ENCODE measurements at places on chromosomes 5 and 9.

DNA sequence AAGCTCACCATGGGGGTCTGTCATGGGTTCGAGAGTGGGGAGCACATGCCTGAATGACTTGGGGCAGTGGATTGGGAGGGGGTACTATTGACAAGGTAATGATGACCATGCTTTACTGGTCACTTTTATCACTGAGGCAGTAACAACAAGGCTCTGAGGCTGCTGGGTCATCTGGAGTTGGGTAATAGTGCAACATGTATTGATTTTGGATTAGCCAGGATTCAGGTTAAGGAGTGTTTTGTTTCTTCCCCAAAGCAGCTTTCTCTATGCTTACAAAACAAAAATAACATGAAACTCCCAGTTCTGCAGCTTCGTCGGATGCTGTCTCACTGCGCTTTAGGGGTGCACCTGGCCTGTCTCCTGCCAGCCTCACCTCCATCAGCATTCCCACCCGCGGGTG lies 155.3 kb downstream of the GADD45G start:
- no peak for DNase-seq

DNA sequence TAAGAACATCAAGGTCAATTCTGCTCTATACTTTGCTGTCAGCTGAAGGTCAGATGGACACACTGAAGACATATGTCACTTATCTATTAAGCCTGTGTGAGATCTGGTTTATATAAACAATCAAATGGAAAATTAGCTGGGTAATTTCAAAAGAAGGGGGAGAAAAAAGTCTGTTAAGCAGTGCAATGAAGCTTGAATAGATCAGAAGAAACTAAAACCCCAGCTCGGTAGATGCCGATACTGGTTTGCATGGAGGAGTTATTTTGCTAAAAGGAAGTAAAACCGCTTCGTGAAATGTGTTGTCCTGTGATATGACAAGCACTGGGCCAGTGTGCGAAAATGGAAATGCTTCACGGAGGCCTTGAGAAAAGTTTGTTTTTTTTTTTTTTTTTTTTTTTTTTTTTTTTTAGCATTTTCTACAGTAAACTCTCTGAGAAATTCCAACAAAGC lies 148.8 kb downstream of the MEF2C start:
- DNase-seq = peak; percentile 98

DNA sequence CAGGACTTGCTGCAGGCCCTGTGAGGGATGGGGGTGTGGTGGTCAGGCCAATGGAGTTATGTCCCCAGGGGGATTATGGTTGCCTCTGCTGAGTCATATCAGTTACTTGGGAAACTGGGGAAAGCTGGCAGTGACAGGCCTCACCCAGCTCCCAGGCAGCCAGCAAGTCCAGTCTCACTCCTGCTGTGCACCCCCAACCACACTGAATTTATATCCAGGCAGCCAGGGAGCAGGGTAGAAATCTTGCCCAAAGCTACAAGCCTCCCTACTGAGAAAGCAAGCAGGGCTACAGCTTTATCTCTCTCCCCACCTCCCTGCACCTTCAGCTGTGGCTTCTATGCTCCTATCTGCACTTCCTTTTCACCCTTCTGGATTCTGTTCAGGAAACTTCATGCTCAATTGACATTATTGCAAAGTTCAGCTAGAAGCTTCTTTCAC lies 2076.0 kb upstream of the CDH9 start:
- DNase-seq = no peak

- peak; percentile 67 for DNase-seq
Measured at GRCh38 chr9:68844631-68845612, 139.9 kb downstream of the PIP5K1B start.

DNA sequence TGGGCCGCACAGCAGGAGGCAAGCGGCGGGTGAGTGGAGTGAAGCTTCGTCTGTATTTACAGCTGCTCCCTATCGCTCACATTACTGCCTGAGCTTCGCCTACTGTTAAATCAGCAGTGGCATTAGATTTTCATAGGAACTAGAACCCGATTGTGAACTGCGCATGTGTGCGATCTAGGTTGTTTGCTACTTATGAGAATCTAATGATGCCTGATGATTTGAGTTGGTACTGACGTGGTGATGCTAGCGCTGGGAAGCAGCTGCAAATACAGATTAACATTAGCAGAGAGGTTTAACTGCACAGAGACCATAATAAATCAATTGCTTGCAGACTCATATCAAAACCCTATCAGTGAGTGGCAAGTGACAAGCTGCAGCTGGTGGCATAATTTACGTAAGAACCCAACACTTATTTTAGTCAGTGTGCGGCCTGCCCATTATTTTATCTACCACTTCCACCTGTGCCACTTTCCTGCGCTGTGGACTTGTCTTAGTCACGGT lies 133.4 kb upstream of the CDH9 start:
- DNase-seq = peak; percentile 99

GRCh38 chr5:152105085-152105484 lies 180.4 kb upstream of the GLRA1 start:
- DNase-seq = no peak

DNA sequence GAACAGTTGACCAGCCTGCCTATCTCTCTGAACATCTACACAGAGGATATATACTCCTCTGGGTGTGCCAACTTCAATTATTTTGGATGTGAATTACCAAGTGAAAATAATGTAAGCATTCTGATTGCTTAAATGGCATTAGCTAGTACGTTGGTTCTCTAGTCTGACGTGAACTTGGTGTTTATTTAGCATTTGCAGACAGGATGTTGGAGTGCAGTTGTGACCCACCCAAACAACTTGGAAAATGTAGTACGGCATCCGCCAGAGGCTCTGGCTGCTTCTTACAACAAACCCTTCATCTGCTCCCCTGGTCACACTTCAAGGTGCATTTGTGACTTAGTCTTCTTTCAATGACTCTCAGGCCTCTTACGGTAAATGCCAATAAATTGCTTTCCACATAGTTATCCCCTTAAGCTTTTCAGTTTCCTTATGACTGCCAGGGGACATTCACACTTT lies 616.6 kb downstream of the PDE4D start:
- DNase-seq = no peak

DNA sequence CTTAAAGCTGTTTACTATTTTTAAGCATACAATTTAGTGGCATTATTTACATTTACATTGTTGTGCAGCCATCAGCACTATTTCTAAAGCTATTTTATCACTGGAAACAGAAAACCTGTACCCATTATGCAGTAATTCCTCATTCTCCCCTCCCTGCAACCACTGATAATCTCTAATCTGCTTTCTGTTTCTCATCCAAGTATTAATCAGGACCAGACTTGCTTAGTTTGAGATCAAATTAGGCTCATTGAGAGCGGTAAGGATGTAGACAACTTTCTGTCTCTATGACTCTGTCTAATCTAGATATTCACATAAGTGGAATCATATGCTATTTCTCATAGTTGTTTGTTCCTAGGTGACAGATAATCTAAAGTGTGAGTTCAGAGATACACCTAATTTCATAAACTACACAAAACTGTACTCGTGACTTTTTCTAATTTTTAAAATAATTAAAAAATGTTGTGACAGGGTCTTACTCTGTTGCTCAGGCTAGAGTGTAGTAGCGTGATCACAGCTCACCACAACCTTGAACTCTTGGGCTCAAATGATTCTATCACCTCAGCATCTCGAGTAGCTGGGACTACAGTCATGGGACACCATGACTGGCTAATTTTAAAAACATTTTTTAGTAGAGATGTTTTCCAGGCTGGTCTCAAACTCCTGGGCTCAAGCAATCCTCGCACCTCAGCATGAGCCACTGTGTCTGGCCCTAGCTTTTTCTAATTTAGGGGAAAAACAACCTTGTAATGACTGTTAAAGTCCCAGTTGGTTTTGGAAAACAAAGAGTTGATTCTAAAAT lies 37.6 kb downstream of the BDP1 start:
- DNase-seq = no peak

DNA sequence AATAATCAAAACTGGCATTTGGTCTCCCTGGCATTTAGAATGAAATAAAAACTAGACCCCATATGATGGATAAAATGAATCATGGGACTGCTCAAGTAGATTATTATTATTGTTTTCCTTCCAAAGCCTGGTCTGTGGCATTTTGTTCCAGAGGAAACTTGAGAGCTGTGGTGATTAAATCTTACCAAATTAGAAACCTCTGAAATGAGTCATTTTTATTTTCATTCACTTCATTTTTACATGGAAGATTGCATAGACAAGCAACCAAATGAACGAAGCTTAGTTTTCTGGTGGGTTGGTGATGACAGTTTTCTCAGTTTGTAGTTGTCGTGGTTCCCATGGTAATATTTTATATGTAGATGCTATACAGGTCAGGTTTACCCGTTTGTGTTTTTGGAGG lies 23.4 kb downstream of the PAM start:
- DNase-seq = no peak

DNA sequence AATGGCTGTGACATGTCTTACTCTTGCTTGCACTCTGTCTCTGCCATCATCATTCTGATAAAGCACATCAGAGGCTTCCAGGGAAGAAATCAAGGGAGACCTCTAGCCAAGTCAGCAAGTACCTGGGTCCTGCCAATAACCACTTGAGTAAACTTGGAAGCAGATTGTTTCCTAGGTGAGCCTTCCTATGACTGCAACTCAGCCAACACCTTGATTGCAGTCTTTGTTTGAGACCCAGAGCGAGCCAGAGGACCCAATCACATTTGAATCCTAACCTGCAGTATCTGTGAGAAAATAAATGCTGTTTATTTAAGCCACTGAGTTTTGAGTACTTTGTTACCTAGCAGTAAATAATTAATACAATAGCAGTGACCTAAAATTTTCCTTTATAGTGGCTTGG lies 356.8 kb upstream of the CHD1 start:
- no peak for DNase-seq

DNA sequence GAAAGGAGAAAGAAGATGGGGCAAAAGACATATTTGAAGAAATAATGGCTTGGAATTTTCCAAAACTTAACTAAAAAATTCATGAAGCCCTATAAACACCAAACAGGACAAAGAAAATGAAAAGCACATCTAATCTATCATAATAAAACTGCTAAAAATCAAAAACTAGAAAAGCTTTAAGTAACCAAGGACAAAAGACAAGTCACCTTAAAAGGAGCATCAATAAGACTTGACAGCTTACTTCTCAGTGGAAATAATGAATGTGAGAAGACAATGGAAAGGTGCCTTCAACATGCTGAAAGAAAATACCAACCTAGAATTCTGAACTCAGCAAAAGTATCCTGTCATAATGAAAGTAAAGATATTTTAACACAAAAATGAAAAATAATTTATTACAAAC lies 27.0 kb downstream of the GTF3C4 start:
- peak; percentile 36 for DNase-seq

DNA sequence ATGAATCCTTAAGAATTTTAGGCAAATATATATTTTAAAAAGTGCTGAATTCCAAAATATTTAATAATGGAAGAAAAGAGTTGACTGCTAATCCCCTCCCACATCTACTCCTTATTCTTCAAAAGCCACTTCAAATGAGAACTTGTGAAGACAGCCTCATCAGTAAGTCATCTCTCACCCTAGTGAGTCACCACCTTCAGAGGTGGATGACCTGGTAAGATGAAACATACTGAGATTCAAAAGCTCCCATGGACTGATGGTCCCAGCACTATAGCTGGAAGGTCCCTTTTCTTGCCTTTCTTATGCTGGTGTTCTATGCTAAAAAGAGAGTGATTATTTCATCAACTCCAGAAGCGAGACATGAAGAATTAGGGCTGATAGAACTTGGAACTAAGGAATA lies 37.8 kb upstream of the SPDL1 start:
- DNase-seq = no peak

DNA sequence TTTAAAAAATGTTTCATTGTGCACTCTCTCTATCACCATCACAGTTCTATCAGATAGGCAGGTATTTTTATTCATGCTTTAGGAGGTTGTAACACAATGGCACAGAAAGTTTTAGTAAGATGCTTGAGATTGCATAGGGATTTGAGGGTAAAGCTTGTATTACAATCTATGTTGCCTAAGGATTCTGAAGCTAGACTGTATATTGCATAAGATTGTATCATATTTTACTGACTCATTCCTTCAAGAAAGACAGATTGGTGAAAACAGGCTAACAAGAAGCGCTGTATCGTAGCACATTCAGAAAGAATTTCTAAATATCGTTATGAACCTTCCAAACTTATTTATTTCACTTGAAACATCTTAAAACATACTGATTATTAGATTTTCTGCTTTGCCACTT lies 577.7 kb downstream of the EBF1 start:
- DNase-seq = no peak

DNA sequence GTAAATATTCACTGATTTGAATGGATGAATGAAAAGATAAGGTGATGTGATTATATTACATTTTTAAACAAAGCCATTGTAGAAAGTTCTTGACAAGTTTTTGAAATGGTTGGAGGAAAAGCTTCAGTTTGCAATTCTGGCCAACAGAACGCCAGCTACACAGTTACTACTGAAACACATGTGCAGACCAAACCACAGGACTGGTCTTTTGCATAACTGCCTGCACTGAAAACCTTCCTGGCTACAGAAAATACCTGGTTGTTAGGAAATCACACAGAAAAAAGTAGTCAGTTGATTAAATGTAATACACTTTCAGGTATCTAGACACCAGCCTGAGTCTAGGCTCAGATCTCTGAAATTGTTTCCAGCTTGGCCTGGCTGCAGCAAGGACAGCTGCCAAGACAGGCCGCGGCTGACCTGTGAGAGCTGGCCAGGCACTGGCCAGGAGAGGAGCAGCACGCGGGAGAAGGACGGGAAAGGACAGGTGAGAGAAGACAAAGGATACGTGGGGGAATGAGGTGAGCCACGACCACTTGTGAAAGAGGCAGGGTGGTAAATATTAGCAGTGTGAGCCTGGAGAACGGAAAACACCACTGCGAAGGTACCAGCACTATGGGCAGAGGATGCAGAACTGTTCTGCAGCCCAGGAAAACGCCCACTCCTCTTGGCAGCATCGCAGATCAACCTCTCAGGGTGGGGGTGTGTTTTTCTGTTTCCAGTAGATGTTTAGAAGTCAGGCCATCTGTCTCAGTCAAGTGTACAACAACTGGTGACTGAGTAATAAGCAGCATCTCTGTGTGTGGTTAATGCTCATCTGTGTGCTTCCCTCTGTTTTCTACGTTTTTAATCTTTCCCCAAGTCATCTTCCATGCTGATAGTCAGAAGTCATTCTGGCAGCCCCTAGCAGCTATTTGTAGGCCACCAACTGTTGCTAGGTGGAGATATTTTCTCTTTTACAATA lies 137.4 kb downstream of the SCAMP1 start:
- peak; percentile 80 for DNase-seq

GRCh38 chr9:123893831-123894460 lies 36.0 kb downstream of the DENND1A start:
- DNase-seq = no peak

- no peak for DNase-seq
Measured at GRCh38 chr9:33165263-33166151, 1.6 kb downstream of the B4GALT1 start.

DNA sequence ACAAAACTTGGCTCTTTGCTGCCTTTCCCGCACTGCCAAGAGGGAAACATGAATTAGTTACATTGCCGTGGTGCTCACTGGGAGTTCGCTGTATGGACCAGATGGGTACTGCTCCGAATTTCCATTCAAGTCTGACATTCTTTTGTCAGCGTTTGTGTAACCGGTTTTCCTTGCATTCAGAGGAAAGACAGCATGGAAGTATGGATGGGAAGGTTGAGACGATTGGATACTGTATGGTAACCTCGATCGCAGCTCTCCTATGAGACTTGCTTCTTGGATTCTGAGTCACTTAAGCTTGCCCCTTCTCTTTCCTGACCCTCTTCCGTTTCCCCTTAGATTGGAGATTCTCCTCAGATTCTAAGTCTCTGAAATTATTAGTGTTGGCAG lies 625 bp upstream of the UBLCP1 start:
- no peak for DNase-seq
